ENCODE measurements at places on chromosomes 16 and 17.

- DNase-seq = peak; percentile 80
Measured at GRCh38 chr17:68782789-68783188, 172.4 kb downstream of the ABCA8 start.

DNA sequence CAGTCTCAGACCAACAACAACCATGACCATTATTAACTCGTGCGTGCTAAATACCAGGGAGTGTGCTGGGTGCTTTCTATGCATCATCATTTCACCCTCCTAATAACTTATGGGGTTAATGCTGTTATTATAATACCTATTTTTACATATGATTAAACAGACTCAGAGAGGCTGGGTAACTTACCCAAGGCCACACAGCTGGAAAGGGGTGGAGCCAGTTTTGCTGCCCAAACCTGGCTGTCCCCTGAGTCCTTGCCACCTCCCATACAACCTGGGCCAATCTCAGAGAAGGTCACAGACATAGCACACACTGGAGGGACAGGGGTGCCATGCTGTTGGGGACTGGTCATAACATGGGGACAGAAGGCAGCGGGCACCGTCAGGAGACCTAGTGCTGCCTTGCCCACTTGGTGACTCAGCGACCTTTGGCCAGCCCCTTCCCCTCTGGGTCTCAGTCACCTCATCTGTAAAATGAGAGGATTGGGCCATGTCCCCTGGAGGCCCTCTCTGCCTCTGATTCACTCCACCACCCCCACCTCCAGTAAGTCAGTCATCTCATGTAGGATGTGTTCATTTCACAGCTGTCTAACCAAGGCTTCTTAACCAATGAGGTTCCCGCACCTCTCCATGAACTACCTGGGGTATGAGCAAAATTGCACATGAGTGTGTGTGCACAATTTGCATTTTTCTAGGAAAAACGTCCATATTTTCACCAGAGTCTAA, 11.4 kb upstream of the FADS6 start:
- DNase-seq = no peak

- DNase-seq = no peak
Measured at GRCh38 chr16:85446951-85447692, 166.0 kb upstream of the GSE1 start.

GRCh38 chr17:47203984-47204721, 5.0 kb upstream of the MYL4 start:
- DNase-seq = peak; percentile 51

DNA sequence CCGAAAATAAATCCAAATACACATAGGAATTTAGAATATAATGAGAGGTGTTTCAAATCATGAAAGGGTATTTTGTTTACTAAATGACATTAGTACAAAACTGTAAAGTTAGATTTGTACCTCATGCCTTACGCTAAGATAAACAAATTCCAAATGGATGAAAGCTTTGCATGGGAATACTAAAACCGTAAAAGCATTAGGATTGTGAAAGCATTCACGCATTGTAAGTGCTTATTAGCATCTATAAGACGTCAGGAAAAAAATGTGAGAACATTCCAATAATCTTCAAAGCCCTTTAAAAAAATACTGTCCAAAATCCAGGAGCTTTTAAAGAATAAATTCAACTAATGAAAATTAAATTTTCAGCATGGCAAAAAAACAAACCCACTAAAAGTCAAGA, 24.8 kb upstream of the ALOX15 start:
- DNase-seq = no peak

DNA sequence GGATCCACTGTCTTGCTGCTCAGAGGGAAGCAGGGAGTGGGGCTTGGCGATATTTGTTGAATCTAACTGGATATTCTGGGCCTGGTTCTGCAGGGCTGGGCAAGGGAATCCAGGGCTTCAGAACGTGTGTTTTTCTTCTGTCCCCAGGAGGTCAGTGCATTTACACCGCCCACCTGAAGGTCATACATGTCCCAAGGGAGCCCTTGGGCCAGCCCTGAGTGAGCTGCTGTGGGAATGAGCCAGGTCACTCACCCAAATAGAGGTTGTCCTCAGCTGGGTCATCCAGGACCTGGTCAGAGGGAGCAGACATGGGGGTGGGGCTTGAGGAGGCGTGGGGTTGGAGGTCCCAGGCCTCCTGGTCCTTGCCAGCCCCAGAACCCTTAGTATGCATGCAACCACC, 10.6 kb downstream of the CAMKK1 start:
- DNase-seq = no peak

- DNase-seq = no peak
Measured at GRCh38 chr17:29624586-29624985, 1.9 kb upstream of the CORO6 start.

DNA sequence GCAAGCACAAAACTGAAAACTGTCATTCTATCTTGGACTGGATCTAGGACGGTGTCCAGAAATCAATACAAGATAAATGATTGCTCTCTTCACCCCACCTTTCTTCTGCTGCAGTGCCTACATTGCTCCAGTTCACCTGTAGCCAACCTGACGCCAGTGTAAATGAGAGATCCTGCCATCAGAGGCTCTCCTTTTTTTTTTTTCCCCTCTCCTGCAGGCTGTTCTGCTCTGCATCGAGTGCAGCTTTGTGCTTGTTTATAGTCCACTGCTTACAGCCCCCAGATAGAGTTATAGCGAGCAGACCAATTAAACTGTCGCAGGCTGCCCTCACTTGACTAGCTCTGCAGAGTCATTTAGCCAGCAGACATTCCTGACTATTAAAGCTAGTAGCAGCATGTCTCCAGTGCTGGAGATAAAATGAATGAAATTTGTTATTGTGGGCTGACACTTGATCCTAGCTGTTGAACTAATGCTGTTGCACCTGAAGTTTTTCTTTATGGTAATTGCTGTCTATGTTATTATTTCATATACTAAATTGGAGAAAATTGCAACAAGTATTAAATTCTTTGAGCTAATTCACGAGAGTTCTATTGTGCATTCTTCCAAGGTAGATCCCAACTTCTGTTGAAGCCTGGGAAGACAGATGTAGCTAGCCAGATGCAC, 257.1 kb downstream of the FTO start:
- no peak for DNase-seq

DNA sequence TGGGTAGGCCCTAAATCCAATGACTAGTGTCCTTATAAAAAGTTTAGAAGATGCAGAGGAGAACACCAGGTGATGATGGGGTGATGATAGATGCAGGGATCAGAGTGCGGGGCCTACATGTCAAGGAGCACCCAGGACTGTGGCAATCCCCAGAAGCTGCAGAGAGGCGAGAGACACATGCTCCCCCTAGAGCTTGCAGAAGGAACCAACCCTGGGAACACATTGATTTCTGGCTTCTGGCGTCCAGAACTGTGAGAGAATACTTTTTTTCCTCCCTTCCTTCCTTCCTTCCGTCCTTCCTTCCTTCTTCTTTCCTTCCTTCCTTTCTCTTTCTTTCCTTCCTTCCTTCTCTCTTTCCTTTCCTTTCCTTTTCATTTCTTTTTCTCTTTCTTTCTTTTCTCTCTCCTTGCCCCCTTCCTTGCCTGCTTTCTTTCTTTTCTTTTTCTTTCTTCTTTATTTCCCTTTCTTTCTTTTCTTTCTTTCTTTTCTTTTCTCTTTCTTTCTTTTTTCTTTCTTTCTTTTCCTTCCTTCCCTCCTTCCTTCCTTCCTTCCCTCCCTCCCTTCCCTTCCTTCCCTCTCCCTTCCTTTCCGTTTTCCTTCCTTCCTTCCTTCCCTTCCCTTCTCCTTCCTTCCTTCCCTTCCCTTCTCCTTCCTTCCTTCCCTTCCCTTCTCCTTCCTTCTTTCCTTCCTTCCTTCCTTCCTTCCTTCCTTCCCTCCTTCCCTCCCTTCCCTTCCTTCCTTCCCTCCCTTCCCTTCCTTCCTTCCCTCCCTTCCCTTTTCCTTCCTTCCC, 134.3 kb downstream of the HAPSTR1 start:
- DNase-seq = no peak

- peak; percentile 28 for DNase-seq
Measured at GRCh38 chr16:10920726-10921427, 21.4 kb downstream of the DEXI start.

DNA sequence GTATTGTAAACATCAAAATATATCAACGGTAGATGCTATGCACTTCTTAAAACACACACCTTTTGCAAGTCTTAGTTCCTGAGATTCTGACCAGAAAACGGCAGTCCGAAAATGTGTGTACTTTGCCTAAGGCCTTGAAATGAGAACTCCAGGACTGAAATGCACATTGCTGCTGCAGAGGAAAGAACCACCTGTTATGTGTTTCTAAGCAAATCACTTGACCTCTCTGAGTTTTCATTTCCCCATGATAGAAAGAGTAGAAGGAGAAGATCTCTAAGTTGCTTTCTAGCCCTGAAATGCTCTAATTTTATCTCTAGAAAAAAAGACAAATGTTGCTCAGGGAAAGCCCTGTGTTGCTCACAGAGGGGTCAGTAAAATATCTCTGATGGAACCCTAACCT, 9.9 kb downstream of the CCDC182 start:
- DNase-seq = no peak

DNA sequence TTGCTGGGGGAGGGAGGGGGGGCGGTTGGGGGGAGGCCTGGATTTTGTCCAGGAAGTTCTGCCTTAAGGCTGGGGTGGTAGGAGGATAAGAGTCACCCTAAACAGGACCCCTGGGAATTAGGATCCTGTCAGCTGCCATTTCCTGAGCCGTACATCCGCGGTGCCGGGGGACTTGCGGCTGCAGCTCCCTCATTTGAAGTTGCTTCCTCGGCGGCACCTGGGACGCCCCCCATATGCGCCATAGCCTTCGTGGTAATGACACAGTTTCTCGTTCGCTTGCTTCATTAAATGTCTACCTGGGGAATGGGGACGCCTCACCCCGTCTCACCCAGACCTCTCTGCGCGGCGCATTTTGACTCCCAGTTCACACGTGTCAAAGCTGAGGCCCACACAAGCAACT, 55.1 kb upstream of the PABPN1L start:
- no peak for DNase-seq

- DNase-seq = no peak
Measured at GRCh38 chr17:80818871-80819270, 172.8 kb upstream of the CHMP6 start.

- no peak for DNase-seq
Measured at GRCh38 chr16:73746554-73746953, 550.1 kb upstream of the PSMD7 start.

GRCh38 chr16:972316-973002, 1.7 kb upstream of the LMF1 start:
- DNase-seq = no peak

GRCh38 chr17:49741692-49742076, 22.2 kb downstream of the FAM117A start:
- DNase-seq = no peak

GRCh38 chr16:67413978-67414911, 2.0 kb downstream of the ZDHHC1 start:
- DNase-seq = peak; percentile 33

GRCh38 chr16:3143598-3144320, 8.9 kb downstream of the ZNF213 start:
- no peak for DNase-seq

DNA sequence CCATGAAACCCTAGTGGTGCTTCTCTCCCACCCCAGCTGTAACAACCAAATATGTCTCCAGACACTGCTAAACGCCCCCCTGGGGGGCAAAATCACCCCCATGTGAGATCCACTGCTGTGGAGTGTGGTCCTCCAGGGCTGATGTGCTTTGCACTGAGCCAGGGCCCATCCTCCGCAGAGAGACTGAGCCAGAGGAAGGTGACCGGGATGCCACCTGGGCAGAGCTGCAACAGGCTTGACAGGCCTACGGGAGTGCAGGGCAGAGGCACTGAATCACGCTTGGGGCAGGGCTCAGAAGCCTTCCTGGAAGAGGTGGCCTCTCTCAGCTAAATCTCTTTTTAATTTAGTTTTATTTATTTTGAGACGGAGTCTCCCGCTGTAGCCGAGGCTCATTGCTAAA, 4.4 kb downstream of the GJD3 start:
- no peak for DNase-seq

- no peak for DNase-seq
Measured at GRCh38 chr17:32331243-32332040, 10.5 kb downstream of the C17orf75 start.

DNA sequence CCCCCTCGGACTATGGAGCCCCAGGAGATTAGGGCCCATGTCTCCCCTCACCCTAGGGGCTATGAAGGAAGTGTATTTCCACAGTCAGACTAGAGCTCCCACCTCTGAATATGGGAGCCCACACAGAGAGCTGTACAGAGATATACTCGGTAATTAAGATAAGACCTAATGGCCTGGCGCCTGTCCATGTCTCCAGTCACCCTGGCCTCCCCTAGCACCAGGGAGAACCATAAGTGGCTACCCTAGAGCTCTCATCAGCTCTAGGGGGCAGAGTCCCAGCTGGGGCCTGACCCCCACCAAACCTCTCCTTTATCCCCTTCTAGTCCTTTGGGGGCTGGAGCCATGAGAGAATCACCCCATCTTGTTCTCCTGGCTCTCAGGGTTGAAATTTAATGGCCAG, 2.4 kb downstream of the TMEM101 start:
- no peak for DNase-seq

GRCh38 chr17:4345581-4346252, 20.8 kb downstream of the UBE2G1 start:
- no peak for DNase-seq

DNA sequence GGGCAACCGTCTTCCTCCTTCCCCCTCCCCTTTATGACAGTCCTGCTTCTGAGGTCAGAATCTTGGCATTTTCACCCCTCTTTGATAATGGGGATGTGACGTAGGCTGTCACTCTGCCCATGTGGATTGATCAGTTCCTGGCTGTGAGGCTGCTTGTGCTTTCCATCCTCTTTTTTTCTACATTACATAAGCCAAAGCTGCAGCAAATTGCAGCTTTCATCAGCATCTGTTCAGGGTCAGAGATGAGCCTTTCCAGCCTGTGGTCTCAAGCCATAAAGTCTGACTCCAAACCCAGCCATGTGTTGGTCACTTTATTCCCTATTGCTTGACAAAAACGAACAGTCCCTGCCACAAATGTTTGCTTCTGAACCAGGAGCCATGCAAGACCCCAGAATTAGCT, 535.1 kb downstream of the CDH11 start:
- DNase-seq = no peak

DNA sequence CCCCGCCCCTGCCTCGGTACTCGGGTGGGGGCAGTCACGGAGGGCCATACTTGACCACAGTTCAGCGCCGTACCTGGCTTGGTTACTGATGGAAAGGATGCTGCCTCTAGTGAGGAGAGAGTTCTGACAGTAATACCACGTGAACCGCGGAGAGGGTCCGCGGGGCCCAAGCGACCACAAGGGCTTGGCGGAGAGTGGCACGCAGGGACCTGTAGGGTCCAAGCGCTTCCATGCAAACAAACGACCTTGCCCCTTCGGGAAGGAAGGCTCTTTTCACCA, 9.2 kb downstream of the KDM6B start:
- no peak for DNase-seq

DNA sequence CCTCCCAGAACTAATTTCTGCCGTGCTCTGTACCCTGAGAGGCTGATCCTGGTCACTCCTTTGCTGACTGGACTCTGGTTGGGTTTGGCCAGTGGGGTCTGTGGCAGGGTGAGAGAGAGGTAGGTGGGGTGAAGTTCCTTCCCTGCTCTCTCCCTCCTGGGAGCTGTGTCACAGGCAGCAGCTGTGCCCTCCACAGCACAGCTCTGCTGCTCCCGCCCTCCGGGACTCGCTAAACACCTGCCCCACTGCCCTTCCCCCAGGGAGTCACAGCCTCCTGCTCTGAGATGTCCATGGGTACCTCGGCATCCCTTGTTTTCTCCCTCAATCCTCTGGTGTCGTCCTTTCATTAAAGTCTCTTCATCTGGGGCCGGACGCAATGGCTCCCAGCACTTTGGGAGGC, 66.4 kb downstream of the SRCIN1 start:
- DNase-seq = no peak
